Activated CD4-positive, CD25-positive, alpha-beta regulatory T cell (primary cell): ENCODE measurements at places on chromosomes 1 and 21.

GRCh38 chr1:207789792-207790787 is 38.2 kb downstream of the CD46 start:
- DNase-seq, result no peak

- DNase-seq, result no peak
Observed at GRCh38 chr1:224245188-224245587, 62.1 kb downstream of the DEGS1 start.

GRCh38 chr1:162070094-162070748 is 730 bp downstream of the NOS1AP start:
- DNase-seq, result no peak

DNA sequence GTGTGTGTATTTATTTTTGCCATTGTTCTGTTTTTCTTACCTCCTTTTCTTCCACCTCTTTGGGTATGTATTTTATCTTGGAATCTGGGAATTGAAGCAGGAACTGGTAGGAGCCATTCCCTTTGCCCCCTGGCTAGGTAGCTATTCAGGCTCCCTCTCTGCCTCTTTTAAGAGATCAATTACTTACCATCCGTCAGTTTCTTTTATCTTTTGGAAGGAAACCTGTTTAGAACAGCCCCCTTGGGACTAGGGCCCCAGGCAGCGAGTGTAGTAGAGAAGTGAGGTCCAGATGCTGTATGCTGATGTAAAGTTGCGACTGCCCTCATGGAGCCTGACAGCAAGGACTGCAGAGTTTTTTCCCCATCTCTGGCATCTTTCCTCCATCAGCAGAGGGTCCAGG is 41.6 kb downstream of the KIRREL1 start:
- DNase-seq, result no peak

DNA sequence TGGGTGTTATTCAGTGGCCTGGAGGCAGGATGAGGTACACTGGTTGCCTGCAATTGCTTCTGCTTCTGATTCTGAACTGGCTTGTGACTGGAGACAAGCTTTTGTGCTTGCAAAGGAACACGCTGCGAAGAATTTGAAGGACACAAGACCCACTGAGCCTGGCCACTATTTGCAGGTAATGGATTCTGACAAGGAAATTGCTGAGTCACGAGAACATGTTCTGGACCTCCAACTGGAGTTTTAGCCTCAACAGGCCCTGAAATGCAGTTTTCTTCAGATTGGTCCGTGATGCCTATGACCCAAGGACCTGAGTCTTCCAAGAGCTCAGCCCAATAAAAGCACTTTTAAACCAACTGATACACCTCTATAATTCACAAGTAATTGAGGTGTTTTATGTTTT is 4.6 kb downstream of the RAB3GAP2 start:
- DNase-seq, result no peak

DNA sequence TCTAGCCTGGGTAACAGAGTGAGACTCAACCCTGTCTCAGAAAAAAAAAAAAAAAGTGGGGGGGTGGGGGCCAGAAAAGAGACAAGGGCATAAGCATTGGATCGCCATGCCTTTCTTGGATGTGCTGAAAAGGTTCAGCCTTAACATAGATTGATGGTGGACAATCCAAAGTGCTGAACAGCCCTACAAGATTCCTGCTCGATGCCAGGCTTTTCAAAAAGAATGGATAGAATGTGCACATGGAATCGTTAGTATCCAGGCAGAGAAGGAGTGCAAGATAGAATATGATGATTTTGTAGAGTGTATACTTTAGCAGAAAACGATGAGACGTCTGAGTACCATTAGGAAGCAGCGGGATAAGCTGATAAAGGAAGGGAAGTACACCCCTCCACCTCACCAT is 10.9 kb upstream of the COA7 start:
- DNase-seq, result no peak

GRCh38 chr21:17196623-17197022 is 316.2 kb upstream of the CXADR start:
- no peak for DNase-seq

GRCh38 chr1:5002676-5003075 is 348.3 kb downstream of the AJAP1 start:
- no peak for DNase-seq

- DNase-seq, result no peak
Observed at GRCh38 chr21:33302796-33303195, 22.0 kb upstream of the IFNAR1 start.

DNA sequence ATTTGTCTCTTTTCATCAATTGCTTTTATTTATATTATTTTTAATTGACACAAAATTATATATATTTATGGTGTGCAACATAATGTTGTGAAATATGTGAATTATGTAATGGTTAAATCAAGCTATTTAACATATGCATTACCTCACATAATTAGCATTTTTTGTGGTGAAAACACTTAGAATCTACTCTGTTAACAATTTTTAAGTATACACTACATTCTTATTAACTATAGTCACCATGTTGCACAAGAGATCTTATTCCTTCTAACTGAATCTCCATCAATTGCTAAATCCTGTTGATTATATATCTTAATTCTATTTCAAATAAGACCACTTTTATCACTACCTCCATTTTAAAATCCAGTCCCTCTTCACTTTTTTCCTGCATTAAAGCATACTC is 42.5 kb downstream of the PLPPR5 start:
- no peak for DNase-seq

DNA sequence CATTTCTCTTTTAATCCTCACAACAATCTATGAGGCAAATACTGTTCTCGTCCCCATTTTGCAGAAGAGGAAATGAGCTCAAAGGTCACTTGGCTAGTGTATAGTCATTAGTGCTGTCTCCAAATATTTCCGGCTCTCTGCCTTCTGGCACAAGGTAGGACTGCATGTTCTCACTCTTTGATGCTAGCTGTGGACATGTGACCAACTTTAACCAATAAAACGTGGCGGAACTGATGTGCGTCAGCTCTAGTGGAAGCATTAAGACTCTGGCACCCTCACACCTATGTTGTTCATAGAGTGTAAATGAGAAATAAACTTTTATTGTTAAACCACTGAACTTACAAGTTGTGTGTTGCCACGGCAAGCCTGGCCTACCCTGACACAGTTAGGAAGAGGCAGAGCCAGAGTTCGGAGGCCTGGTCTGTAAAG is 5.0 kb upstream of the KIF21B start:
- DNase-seq, result no peak

DNA sequence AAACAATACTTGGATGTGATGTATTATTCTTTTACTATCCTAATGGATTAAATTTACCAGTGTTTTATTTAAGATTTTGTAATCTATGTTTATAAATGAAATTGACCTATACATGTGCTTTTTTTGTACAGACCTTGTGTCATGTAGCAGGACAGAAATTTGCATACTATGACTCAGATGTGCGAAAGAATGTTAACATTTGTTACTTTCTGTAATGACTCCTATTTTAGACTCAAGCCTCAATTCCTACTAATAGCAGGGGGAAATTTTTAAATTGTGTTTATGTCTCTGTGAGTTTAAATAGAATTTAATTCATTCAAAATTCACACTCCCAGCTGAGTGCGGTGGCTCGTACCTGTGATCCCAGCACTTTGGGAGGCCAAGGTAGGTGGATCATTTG is 21.8 kb upstream of the RIMKLA start:
- no peak for DNase-seq

DNA sequence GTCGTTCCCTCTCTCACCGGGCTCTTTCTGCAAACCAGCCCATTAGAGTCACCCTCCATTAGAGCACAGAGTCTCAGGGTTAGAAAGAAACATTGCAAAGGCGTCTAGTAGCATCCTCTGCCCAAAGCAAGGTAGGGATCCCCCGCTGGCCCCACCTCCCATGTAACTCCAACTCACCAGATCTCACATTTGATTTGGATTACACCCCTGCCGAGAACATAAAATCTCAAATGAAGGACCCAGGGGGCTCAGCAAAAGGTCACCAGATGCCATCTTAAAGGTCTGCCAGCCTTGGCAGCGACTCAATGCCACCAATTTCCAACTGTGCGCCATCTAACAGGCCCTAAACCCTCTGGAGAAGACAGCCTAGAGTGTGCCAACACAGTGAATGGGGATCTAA is 14.1 kb downstream of the C1orf87 start:
- no peak for DNase-seq

GRCh38 chr1:232550007-232550406 is 79.9 kb downstream of the SIPA1L2 start:
- DNase-seq, result no peak

DNA sequence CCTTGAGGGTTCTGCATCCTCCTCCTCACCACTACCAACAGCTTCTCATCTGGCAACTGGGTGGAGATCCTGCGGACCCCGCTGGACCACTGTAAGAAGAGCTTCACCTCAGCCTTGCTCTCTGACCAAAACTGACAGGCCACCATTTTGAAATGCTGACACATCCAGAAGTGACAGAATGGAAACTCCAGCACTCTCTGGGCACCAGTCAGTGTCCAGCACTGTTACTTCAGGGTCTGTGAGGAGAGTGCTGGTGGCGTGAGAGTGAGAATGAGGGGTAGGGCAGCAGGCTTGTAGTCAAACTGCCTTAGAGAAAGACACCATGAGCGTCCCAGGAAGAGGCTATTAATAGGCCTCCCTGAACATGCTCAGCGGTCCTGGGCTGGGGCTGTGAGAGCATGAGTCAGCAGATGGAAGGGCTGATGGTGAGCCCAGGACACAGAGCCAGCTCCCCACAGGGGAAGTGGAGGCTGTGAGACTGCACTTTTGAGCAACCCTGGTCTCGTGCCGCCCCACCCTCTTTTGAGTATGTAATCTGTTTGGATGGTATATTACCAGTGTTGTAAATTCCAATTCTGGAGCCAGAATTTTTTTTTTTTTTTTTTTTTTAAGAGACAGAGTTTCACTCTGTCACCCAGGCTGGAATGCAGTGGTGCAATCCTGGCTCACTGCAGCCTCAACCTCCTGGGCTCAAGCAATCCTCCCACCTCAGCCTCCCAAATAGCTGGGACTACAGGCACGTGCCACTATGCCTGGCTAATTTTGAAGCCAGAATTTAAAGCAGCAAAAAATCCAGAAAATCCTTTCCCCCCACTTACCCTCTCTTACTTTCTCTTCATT is 34.4 kb upstream of the SLC30A1 start:
- DNase-seq, result no peak

DNA sequence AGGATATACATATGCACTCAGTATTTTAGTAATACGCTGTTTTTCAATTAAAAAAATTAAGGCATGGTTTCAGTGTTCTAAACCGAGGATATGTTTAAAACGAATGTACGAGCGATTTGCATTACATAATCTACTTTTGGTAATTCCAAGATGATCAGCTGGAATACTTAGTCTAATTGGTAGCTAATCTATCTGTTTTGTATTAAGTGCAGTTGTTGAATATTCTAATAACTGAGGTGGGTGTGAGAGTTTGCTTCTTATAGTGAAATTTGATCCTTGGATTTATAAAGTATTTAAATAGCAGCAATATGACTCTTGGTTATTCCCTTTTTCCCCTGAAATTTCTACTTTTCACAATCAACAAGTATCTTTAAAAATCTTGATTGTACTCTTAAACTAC is 1.3 kb downstream of the RNF2 start:
- no peak for DNase-seq

GRCh38 chr1:112696578-112697314 is 10.2 kb downstream of the RHOC start:
- DNase-seq, result no peak

GRCh38 chr1:93775224-93775623 is 93.6 kb upstream of the BCAR3 start:
- DNase-seq, result no peak

DNA sequence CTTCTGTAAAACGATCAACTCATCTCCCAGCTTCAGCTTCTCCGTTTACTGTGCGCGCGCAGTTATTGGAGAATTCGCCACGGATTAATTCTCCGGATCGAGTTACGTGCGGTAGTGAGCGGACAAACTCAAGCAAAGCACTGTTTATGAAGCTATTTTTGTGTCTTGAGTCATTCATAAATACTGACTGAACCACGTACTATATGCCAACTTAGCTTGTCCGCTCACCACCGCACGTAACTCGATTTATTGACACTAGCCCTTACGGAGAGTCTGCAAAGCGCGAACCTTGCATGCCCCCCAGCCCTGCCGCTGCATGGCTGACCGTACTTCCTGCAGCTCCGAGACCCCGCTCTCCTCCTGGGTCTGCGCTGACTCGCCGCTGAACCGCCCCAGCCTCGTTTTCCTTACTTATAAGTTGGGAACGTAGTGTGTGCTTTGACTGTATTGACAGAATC is 773 bp downstream of the CHD1L start:
- DNase-seq, result no peak

DNA sequence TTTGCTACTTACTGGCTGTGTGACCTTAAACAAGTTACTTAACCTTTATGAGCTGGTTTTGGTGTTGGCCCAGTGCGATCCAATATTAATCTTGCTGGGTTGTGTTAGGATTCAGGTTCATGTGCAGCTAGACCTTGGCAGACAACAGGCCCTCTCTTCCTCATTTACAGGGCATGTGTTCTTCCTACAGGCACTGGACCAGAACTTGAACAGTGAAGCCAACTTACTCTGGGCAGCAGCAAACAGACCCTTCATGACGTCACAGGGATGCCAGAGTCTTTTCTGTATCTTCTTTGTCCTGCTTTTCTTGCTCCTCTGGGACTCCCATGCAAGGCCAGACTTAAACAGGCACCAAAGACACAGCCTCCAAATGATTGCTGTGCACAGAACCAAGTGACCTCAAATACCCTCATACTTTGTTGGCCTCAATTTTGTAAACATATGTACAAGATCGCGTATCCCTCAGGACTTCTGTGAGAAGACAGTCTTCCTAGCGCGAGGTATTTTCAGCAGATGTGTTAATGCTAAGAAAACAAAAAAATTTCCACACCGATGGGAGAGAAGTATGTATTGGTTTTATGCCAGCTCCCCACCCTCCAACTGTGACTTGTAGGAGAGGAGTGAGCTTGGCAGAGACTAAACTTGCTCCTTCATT is 73.7 kb downstream of the URB2 start:
- no peak for DNase-seq

DNA sequence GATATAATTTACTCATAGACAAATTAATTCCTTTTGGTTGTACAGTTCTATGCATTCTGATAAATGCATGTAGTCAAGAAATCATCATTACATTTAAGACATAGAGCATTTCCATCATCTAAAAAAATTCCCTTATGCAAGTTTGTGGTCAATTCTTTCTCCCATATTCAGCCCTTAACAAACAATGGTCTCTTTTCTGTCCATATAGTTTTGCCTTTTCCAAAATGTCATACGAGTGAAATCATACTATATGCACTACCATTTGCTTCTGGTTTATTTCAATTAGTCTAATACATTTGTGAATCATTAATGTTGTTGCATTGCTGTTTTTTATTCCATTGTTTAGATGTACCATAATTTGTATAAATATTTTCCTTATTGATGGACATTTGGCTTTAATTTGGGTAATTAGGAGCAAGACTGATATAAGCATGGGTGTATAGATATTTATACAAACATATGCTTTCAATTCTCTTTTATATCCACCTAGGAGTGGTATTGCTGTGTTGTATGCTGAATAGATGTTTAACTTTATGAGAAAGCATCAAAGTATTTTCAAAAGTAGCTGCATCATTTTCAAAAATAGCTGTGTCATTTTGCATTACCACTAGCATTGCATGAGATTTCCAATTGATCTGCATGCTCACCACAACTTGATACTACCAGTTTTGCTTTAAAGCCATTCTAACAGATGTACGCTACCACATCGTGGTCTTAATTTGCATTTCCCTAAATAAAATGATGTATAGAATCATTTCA is 397.0 kb upstream of the ADAMTS5 start:
- no peak for DNase-seq
